ENCODE measurements at places on chromosomes 7 and 10. TPM values are rescaled to one million over a fixed set of nuclear protein-coding genes. Genes with fewer than 3 reads are reported as not detected.

Gene CHN2
- total RNA-seq, result 55.7 TPM

Gene FAM24B
- 4.3 TPM for total RNA-seq

Gene TCAF2
- 3.4 TPM for total RNA-seq

Gene COL28A1
- total RNA-seq, result 13.8 TPM

Gene JAKMIP3
- total RNA-seq, result 0.33 TPM

Gene GIMAP6
- 10.6 TPM for total RNA-seq

Gene CYP3A7
- not detected for total RNA-seq

Gene HIBADH
- total RNA-seq, result 22.1 TPM

Gene FZD1
- total RNA-seq, result 6.3 TPM

Gene CFAP70
- 8.8 TPM for total RNA-seq

Gene NEBL
- total RNA-seq, result 40.7 TPM

Gene TMEM254
- 8.6 TPM for total RNA-seq

Gene ENKUR
- not detected for total RNA-seq

Gene STK17A
- 8.6 TPM for total RNA-seq

Gene MARVELD1
- 6.5 TPM for total RNA-seq

Gene PTN
- total RNA-seq, result 1.6 TPM

Gene CYP2C8
- total RNA-seq, result 3.4 TPM

Gene UBE2D1
- total RNA-seq, result 3.0 TPM

Gene SLC29A3
- 5.2 TPM for total RNA-seq

Gene POLL
- total RNA-seq, result 38.4 TPM

Gene SORCS1
- 6.0 TPM for total RNA-seq

Gene SH2D4B
- not detected for total RNA-seq

Gene PARD3
- total RNA-seq, result 48.5 TPM

Gene PCLO
- 20.8 TPM for total RNA-seq

Gene TEX36
- not detected for total RNA-seq

All from body of pancreas (tissue), 4 donors.